DND-41 (cell line): ENCODE measurements at places on chromosomes 3 and 15.

DNA sequence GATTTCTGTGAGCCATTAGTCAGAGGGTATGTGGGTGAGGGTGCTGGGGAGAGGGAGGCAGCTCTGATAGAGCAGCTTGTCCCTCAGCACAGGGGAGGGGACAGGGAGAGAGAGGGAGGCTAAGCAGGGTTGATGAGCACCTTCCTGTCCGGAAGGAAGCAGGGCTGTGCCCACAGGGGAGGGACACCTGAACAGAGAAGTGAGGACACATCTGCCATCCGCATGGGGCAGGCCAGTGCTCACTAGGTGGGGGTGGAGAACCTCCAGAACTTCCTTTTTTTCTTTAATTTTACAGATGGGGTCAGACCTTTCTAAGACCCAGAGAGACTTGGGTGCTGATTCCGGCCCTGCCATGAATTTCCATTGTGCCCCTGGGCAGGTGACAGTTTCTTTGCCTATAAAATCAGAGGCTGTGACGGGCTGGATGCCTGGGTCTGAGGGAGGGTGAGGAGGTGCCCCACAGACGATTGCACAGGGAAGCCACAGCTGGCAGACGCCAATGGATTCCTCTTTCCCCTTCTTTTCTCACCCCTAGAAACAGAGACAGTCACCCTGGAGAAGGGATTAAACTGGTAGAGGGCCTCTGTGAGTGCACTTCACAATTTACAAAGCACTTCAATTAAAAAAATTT, 4.1 kb upstream of the TGM5 start:
- DNase-seq, result no peak

- no peak for DNase-seq
Observed at GRCh38 chr15:46622851-46623250, 988.0 kb downstream of the SQOR start.

DNA sequence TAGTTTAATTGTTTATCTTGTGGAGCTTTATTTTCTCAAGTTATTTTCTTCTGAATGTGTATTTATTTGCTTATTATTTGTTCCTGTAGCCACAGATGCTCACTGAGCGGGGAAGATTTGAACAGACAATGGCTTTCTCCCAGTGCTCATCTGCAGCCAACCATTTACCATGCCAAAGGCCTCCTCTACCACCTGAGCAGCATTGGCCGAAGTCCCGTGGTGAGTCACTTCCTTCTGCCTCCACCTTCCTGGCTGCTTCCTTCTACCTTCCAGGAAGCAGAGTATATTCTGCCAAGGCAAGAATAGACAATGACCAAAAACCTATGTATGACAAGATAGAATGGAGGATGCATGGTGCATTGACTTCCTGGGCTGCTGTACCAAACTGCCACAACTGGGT, 443.1 kb downstream of the AGBL1 start:
- DNase-seq, result no peak

DNA sequence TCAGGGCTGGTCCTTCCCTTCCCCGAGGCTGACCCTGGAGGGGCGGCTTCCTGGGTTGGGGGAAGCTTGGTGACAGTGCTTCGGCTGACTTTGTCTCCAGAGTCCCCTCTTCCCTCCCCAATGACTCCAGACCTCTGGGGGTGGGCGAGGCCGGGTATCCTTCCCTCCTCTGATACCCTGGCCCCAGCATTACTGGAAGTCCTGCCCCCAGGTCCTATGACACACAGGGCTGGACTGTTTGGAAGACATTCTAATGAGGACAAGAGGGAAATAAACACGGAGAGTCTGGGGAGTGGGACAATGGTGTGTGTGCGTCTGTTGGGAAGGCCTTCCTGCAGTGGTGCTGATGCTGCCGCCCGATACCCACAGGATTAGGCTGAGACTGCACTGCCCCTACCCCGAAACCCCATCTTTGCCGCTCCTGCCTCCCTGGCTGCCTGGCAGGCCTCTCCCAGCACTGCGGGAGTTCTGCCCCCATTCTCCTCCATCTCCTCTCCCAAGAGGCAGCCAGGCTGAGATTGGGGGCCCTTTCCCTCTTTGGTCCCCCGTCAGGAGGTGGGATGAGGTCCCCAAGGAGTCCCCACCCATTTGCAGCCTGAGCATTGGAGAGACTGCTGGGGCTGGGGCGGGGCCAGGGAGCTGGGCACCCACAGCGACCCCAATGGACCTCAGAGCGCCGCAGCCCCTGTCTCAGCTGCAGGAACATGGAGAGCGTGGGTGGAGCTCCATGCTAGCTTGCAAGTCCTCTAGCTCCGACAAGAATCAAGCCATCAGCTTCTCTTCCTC, 29.7 kb upstream of the FBLN2 start:
- DNase-seq, result no peak

- DNase-seq, result peak; percentile 71
Observed at GRCh38 chr3:163753033-163753432, 1325.3 kb downstream of the SI start.

DNA sequence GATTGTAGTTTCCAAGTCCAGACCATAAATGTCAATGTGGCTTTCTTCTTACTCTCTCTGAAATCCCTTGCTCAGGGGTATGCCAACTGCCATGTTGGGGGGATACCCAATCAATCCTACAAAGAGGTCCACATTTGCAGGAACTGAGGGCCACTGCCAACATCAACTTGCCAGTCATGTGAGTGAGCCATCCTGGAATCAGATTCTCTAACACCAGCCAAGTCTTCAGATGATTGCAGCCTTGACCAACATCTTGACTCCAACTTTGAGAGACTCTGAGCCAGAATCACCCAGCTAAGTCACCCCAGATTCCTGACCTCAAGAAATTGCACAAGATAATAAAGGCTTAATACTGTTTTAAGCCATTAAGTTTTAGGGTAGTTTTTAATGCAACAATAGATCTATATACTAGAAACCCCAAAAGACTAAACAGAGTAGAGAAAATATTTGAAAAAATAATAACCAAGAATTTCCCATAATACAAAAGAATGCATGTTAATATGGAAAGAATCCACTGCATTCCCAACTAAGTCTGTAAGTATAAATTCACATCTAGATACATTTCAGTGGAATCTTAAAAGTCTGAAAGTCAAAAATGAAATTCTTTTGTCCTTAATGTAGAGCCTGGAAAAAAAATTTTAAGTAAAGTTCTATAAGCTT, 22.4 kb downstream of the ISG20 start:
- DNase-seq, result no peak

DNA sequence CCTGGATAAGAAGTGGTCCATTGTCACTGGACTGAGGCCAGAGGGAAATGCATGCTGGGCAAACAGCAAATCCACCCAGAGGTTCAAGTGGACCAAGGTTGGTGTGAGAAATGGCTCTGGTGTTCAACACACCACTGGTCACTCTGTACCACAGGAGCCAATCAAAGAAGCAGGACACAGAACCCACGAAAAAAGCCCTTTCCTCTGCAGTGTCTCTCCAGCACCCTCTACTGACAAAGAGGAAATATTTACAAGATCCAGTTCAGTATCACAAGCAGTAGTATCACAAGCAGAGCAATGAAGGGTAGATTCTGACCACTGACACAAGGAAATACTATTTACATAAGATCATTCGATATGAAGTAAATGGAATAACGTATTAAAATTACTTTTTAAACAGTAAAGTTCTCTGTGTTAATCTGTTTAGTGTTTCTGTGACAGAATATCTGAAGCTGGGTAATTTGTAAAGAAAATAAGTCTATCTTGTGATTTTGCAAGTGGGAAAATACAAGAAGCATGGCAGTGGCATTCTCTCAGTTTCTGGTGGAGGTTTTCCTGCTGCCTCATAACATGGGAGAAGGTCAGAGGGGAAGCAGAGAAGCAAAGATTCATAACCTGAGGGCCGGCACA, 390.7 kb downstream of the EFHB start:
- DNase-seq, result no peak

DNA sequence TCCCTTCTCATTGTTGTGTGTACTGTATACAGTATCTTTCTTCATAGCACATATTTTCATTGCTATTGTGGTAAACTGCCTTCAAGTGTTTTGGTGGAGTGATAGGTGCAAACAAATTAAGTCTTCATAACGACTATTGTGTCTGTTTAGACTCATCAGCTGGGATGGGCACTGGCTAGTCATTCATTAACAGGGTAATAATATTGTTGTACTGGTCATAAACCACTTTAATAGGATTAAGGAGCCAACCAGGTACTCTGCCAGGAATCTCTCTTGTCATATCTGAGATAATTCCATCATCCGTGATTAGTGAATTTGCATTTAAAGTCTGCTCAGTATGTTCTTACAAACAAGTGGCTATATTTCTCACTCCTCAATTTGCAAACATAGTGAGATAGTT, 10.2 kb upstream of the TMEM45A start:
- DNase-seq, result no peak

GRCh38 chr15:63054281-63054683, 11.7 kb downstream of the TPM1 start:
- DNase-seq, result no peak

GRCh38 chr15:71294251-71294910, 179.1 kb downstream of the THSD4 start:
- DNase-seq, result no peak

DNA sequence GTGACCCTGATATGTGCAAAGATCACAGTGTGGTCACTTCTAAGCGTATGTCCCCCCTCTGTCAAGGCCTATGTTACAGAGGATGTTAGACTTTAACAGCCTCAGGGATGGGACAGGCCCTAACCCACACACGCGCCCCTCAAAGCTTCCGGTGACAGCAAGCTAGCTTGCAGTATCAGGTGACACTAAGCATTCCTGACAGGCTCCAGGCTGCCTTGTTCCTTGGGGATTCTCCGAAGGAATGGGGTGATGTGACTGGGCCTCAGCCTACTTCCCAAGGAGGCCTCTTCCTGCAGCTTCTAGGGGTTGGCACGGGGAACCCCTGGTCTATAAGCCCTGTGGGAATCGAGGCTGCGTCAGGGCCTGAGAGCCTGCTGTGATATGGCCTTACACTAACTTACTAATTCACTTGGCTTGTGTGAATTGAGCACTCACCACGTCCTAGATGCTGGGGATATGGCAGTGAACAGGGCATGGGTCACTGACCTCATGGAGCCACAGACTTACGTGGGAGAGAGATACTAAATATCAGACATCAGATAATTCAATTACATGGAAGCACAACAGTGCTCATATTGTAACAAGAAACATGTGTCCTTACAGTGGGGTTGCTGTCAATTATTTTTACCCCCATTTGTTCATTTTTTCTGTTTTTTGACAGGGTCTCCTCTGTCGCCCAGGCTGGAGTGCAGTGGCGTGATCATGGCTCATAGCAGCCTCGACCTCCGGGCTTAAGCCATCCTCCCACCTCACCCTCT, 11.4 kb upstream of the SPTBN5 start:
- DNase-seq, result no peak

DNA sequence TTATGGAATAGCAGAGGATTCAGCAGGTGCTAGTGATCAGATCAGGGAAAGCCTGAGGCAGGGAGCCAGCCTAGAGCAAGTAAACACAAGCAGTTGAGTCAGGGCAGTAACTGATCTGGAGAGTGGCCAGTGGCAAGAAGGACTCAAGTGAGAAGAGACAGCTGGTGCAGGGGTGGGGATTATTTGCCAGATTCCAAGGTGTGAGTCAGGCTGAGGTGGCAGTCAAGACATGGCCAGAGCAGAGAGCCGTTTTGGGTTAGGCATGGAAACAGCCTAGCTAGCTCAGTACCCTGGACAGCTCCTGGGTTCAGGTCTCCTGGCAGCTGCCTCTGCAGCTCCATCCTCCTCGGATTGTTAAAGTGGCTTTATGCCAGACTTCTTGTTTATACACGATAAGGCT, 281.9 kb upstream of the ONECUT1 start:
- DNase-seq, result peak; percentile 67
